ENCODE measurements at places on chromosomes 6 and 20. TPM values are rescaled to one million over a fixed set of nuclear protein-coding genes. Genes with fewer than 3 reads are reported as not detected.

- ATAC-seq, result no peak
These were observed 396.0 kb upstream of the ADGRB3 start for GRCh38 chr6:68239034-68239433.

Gene AKAP12
- 0.79 TPM for total RNA-seq

DNA sequence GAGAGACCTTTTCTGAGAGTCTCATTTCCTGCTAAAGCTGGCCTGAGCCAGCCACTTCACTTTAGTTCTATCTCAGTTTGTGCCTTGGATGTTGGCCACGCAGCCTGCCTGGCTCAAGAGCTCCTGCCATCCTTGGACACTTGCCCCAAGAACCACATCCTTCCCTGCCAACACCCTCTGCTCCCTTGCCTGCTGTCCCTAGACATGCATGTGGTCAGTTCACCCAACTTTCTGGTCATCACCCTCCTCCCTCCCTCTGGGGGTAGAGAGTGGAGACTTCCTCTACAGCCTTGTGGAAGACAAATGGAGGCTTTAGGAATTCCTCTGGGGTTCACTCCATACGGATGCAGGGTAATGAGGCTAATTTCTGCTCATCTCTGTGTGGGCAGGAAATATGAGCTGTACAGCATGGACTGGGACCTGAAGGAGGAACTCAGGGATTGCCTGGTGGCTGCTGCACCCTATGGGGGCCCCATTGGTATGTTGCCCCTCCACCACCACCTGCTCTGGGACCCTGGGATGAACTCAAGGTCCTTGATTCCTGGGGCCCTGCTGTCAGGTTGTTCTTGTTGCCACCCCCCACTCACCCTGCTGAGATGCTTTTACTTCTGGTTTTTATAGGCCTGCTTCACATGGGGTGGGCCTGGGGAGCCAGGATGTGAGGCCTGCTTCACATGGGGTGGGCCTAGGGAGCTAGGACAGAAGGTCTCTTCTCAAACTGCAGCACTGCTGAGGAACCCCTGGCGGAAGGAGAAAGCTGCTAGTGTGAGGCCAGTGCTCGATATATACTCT is 13.8 kb upstream of the PTPRA start:
- ATAC-seq, result no peak

DNA sequence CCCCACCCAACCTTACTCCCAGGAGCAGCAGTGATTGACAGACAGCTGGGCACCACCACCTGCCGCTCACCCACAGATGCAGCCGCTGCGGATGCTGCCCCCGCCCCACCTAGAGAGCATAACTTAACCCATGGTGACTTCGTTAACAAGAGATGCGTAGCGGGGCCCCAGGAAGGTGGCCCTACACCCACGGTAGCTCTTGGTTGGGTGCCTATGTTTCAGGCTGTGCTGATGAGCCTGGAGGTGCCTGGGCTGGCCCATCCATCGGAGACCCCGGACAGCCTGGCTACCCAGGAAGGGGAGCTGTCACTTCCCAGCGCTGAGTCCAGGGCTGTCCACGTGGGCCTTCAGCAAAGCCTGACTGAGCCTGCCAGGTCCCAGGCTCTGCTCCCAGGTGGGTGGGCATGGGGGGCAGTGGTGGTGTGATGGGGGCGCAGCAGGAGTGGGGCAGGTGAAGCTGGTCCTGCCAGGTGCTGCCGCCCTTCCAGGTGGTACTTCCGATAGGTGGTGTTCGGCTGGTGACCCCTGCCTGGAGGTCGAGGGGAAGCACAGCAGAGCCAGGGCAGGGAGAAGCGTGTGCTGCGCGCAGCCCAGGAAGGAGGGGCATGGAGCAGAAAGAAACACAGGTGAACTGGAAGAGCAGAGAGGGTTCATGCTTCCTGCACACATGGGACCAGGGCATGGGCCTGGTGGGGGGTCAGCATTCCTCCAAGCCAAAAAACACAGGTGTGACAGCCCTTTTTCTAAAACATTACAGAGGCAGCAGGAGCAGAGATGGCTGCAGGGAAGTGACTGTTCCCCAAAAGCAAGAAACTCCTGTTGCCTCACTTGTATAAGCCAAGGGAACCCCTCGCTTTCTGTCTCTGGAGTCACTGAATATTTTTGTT is 56.9 kb downstream of the SYNJ2 start:
- no peak for ATAC-seq

Gene TSPO2
- not detected for total RNA-seq

All from activated T-helper 17 cell treated with anti-CD3 and anti-CD28 coated beads, Interleukin-2, amount 50 U/mL, for 72 hours (primary cell).